ENCODE measurements at places on chromosomes 1 and 21.
A peak's percentile ranks its signal among the peaks of the same experiment; 100 is the strongest.

GRCh38 chr1:51512606-51513005, 6.5 kb downstream of the EPS15 start:
- no peak for DNase-seq

DNA sequence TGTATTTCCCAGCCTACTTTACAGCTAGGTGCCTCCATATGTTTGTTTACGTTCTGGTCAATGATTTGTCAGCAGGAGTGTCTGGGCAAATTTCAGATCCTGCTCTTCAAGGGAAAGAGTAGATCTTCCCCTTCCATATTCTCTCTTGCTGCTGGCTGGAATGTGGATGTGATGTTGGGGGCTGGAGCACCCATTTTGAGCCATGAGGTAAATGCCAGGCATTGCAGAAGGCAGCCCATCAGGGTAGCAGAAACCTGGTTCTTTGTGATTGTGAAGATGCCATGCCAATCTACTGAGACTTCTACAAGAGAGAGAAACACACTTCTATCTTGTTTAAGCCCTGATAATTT, 25.1 kb downstream of the RUNX1 start:
- DNase-seq = no peak

DNA sequence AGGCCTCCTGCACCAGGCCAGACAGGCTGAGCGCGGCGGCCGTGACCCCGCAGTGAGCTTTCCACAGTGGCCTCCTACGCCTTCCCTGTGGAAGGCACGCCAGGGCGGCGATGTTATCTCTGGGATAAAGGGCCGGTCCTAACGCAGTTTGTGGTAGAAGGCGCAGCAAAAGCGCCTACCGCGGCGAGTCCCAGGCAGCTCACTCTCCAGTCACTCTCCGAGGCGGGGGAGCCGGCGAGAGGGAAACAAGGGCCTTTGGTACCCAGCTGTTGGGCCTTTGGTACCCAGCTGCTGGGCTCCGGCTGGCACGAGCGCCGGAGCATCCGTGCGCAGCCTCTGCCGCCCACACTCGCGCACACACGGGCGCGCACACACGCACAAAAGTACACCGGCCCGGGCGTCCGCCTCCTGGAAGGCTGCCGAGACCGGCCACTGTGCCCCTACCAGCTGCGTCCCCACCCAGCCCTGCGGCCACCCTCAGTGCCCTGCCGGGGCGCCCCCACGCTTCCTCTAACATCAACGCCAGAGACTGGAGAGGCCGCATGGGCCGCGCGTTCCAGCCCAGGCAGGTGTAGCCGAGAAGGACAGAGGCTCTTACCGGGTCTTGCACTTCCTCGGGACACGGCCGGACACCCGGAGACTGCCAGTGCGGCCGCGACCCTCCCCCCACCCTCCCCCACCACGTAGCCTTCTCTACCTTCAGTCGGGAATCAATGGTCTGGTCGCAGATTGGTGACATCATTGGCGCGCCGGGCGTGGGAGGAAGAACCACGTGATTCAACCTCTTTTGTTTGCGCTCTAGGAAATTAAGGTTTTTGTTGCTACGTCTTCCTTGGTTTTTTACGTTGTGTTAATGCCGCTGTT, 19.5 kb upstream of the ADAR start:
- DNase-seq = peak; percentile 97

- DNase-seq = no peak
Observed at GRCh38 chr21:33345751-33346238, 21.0 kb downstream of the IFNAR1 start.

GRCh38 chr1:153678519-153679336, at the start of gene NPR1:
Gene NPR1, plus strand, starts transcription at chr1:153678688. Its CDS starts 421 bp downstream, at chr1:153679109.
- peak; percentile 72 for DNase-seq

DNA sequence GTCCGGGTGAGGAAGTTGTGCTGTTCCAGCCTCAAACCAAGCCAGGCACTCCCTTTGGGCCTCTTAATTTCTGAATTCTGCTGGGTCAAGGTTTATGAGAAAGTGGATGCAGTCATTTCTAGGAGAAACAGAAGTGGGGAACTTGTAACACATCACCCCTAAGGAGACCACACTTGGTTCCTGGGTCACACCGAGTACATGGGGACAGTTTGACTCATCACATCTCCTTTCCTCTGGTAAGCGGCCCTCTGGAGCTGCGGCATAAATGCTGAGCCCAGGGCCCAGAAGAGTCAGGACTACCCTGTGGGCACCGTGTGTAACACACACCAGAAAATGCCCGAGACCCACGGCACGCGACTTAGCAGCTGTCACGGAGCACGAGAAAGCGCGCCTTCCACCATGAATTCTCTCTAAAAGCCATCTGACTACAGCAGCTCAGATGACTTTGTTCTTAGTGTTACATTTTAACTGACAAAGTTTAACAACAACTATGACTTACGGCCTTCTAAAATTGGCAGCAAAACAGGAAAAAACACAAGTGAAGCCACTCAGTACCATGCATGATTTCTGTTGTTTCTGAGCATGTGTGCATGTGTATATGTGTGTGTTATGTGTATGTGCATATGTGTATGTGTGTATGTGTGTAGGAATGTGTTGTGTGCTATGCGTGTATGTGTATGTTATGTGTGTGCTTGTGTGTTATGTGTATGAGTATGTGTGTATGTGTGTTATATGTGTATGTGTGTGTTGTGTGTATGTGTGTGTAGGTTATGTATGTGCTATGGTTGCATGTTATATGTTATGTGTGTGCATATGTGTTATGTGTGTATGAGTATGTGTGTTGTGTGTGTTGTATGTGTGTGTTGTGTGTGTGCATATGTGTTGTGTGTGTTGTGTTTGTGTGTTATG, 50.8 kb downstream of the TOMM20 start:
- peak; percentile 76 for DNase-seq

DNA sequence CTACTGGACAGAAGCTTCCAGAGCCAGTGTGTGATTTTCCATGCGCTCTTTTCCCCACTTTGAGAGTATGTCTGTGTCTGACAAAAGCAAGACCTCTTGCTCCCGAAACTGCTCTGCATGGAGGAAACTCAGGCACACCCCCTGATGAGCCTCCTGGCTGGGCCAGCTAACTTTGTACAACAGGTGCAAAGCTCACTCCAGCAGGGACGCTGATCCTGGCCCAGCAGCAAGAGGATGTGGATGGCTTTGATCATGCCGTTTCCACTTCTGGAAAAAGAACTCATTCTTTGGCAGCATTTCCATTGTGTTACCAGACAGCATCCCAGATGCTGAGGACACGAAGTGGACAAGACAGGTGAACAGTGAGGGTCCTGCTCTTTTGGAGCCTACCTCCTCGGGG, 103.1 kb downstream of the TLR5 start:
- no peak for DNase-seq

DNA sequence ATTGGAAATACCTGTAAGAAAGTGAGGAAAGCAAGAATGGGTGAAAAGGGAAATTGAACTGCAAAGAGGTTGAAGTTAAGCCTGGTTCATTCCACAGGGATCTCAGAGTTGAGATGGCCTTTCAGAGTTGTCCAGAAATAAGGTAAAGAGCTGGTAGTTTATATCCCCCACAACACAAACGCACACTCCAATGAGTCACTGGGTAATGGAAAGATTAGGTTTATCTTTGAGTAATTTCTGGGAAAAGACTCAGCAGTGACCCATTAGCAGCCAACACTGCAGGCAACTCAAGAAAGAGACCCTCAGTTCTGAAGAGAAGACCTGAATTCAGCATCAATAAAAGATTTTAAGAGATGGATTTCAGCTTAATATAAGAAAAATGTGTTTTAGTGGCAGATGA, 485.5 kb downstream of the PTPRC start:
- no peak for DNase-seq

DNA sequence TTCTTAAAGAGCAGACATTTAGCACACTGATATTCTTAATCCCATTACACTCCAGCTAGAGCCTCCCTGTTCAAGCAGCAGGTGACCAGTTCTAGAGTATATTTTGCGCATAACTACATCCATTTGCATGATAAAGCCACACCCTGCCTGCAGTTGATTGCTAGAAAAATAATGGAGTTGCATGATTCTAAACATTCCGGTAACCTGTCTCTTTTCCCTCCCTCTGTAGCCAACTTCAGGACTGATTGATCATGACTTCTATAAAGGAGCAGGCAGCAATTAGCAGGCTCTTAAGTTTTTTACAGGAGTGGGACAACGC, 14.9 kb downstream of the ARMH1 start:
- DNase-seq = no peak

GRCh38 chr1:45008076-45008475, 3.0 kb downstream of the HECTD3 start:
- no peak for DNase-seq

DNA sequence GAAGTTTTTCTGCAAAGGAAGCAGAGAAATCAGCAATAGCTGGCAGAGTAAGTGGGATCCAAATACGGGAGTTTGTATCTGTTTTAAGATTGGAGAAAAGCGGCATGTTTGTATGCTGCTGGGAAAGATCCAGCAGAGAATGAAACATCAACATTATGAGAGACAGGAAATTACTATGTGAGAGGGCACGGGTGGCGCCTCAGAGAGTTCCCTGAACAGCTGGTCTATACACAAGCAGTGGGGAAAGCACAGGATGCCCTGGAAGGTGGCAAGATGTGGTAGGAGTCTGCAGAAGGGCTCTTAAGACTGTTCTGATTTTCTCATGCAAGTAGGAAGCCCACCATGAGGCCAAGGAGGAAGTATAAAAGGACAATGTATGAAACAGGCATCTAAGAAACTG, 130.4 kb downstream of the RERE start:
- DNase-seq = no peak

DNA sequence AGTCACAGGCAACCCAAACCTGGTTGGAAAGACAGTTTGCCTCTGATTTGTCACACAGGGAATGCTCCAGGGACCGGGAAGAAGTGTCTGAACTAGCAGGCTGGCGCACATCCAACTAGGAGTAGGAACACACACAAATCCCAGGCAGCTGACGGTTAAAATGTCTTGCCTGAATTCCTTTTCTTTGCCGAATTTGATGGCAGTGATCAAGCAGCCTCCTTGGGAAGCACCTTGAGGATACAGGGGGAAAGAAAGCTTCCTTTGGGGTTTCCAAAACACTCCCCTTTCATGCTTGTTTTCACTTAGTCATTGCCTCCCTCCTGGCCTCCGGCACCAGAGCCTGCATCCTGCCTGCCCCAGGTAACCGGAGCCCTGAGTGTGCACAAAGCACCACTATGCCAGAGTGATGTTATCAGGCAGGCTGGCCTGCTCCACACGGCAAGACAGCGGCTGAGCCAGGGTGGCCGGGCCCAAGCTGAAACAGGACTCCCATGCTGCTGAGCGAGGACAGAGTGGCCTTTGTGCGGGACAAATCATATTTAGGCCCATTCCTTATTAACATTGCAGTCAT, 193.8 kb downstream of the LMX1A start:
- DNase-seq = no peak

DNA sequence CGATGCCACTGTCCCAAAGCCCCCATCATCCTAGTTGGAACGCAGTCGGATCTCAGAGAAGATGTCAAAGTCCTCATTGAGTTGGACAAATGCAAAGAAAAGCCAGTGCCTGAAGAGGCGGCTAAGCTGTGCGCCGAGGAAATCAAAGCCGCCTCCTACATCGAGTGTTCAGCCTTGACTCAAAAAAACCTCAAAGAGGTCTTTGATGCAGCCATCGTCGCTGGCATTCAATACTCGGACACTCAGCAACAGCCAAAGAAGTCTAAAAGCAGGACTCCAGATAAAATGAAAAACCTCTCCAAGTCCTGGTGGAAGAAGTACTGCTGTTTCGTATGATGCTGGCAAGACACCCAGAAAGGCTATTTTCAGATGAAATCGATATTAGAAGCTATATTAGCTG, 8.1 kb downstream of the RHOU start:
- DNase-seq = no peak

GRCh38 chr21:33433425-33434114, 30.4 kb downstream of the IFNGR2 start:
- no peak for DNase-seq

- DNase-seq = no peak
Observed at GRCh38 chr1:172252321-172252720, 168.2 kb upstream of the C1orf105 start.

GRCh38 chr1:179599623-179600249, 8.1 kb downstream of the TDRD5 start:
- peak; percentile 33 for DNase-seq

- no peak for DNase-seq
Observed at GRCh38 chr1:244050014-244050834, 859 bp upstream of the ZBTB18 start.

DNA sequence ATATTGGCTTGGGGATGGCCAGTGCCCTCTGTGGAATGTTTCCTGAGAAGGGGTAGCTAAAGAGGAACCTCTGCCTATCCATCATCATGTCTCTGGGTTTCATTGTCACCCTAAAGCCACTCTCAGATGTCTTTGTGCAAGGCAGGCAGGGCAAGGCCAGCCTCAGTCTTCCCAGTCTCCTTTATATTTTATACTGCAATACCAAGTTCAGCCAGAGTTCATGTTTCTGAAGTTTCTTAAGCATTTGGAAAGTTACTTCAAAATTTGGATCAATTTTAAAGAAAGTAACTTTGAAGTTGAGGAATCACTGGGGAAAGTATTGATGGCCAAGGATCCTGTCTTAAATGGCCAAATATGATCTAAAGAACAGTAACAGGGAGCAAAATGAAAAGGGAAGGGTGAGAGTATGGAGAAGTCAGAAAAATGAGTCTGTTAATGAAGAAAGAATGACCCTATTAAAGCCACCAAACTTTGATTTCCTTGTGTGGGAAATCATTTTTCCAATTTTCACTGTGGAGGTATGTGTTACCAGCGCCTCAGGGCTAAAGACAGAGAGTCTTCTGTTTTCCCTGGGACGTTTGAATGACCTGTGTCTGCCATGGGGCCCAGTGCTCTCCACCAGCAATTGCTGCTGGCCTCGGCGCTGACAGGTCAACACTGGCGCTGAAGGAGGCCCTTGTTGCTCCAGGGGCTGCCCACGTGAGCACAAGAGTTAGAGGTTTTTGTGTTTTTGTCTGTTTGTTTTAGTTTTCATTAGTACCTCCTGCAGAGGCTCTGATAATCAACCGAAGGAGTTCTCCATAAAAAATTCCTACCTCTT, 93.9 kb downstream of the ATP5PO start:
- DNase-seq = no peak

- no peak for DNase-seq
Observed at GRCh38 chr1:65965112-65965996, 172.7 kb downstream of the PDE4B start.

- peak; percentile 61 for DNase-seq
Observed at GRCh38 chr1:162062542-162063015, 6.9 kb upstream of the NOS1AP start.

- DNase-seq = no peak
Observed at GRCh38 chr21:38439957-38440356, 58.3 kb downstream of the ERG start.

DNA sequence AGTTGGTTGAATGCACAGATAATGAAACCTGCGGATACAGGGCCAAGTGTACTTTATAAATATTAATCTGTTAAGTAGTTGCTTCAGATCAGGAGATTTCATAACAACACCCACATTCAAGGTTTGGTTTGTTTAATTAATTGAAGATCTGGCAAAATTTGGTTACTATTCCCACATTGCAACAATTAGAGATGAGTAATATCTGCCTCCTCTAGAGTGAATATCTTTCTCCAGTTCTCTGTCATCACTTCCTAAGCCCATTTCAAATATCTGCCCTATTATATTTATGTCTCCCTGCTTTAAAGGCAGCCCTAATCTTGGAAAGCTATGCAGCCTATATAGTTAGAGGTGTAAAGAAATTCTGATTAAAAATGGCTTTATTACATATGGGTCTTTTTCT, 61.4 kb downstream of the PPP2R5A start:
- DNase-seq = no peak

All from kidney (tissue), 22 donors.